Sigmoid colon (tissue), 7 donors: ENCODE measurements at places on chromosomes 7 and 10. TPM values are rescaled to one million over a fixed set of nuclear protein-coding genes. Genes with fewer than 3 reads are reported as not detected.
A peak's percentile ranks its signal among the peaks of the same experiment; 100 is the strongest.

MCM10 gene
- total RNA-seq = 0.36 TPM

VAX1 gene
- total RNA-seq = not detected

DNA sequence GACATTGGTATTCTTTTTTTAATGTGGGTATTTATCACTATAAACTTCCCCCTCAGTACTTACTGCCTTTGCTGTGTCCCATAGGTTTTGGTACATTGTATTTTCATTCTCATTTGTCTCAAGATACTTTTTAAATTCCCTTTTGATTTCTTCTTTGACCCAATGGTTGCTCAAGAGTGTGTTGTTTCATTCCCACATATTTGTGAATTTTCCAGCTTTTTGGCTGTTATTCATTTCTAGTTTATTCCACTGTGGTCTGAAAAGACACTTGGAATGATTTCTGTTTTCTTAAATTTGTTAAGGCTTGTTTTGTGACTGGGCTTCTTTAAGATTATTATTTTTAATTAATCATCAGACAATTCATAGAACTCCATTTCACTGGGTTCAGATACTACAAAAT lies 105.0 kb downstream of the EPC1 start:
- no peaks in the 10 kb centered on the region for H3K27me3 ChIP-seq
- no peaks in the 10 kb centered on the region for H3K4me1 ChIP-seq
- DNase-seq = no peak
- no peak overlapping the region for H3K4me3 ChIP-seq
- no peak overlapping the region for H3K27ac ChIP-seq

- no peaks in the 10 kb centered on the region for H3K4me1 ChIP-seq
- H3K36me3 ChIP-seq = no peaks in the 10 kb centered on the region
Measured at GRCh38 chr10:89750441-89750840, 49.1 kb downstream of the KIF20B start.

STEAP1B gene
- not detected for total RNA-seq

GRCh38 chr7:105448181-105448580 lies 59.5 kb upstream of the SRPK2 start:
- no peak overlapping the region for H3K4me3 ChIP-seq
- DNase-seq = no peak
- H3K27ac ChIP-seq = no peak overlapping the region
- no peaks in the 10 kb centered on the region for H3K4me1 ChIP-seq
- no peaks in the 10 kb centered on the region for H3K36me3 ChIP-seq
- no peaks in the 10 kb centered on the region for H3K27me3 ChIP-seq

DNA sequence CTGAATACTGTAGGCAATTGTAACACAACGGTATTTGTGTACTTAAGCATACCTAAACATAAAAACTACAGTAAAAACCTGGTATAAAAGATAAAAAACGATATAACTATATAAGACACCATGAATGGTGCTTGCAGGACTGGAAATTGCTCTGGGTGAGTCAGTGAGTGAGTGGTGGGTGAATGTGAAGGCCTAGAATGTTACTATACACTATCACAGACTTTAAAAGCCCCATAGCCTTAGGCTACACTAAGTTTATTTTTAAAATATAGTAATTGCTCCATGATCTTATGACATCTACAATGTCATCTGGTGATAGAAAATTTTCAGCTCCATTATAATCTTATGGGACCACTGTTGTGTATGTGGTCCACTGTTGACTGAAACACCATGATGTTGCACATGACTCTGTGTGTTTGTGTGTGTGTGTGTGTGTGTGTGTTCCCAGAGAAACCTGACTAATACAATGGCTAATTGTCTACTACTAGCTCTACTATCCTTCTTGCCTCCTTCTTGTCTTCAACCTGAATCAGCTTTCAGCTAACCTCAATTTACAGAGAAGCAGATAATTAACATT lies 27.6 kb upstream of the PRPF18 start:
- no peaks in the 10 kb centered on the region for H3K27me3 ChIP-seq
- no peaks in the 10 kb centered on the region for H3K4me1 ChIP-seq
- no peak for DNase-seq

DNA sequence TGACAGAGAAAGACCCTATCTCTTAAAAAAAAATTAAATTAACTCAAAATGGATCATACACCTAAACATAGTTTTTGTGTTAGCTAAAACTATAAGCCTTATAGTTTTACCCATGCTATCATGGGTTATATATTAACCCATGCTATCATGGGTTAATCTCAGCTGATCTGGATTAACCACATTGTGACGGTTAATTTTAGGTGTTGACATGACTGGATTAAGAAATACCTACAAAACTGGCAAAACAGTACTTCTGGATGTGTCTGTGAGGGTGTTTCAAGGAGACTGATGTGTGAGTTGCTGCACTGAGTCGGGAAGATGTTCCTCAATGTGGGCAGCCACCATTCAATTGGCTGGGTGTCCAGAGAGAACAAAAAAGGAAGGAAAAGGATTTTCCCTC lies 44.3 kb upstream of the FXYD4 start:
- no peaks in the 10 kb centered on the region for H3K36me3 ChIP-seq
- no peak overlapping the region for H3K27ac ChIP-seq
- H3K27me3 ChIP-seq = no peaks in the 10 kb centered on the region
- H3K4me1 ChIP-seq = peaks cover 14% of the 10 kb centered on the region
- H3K4me3 ChIP-seq = no peak overlapping the region
- DNase-seq = no peak

DNA sequence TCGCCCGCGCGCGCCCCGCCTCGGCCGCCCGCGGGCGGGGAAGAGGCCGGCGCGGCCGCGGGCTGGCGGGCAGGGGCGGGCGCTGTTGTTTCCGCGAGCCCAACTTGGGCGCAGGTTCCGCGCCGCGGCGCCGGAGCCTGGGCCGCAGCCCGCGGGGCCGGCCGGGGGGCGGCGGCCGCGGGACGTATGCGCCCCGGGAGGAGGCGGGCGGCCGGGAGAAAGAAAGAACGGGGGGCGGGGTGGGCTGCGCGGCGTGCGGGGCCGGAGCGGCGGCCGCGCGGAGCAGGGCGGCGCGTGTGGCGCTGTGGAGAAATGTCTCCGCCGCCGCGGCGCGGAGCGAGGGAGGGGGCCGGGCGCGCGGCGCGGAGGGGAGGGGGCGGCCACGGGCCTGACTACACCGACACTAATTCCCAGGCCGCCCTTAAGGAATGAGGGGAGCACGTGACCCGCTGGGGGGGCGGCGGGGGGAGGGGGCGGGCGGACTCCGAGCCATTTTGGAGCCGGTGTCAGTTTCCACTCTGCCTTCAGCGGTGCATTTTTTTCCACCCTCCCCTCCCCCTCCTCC lies at the start of gene BMI1:
Gene BMI1, plus strand, starts transcription at position 509 of the 565 bp plus-strand sequence. CDS start 5,351 bp downstream, outside the sequence.
- H3K36me3 ChIP-seq = no peaks in the 10 kb centered on the region
- no peaks in the 10 kb centered on the region for H3K4me1 ChIP-seq
- peak within 1 kb of the TSS; percentile 99 for H3K27ac ChIP-seq
- H3K4me3 ChIP-seq = peak within 1 kb of the TSS; percentile 72
- DNase-seq = peak; percentile 94

- no peaks in the 10 kb centered on the region for H3K27me3 ChIP-seq
- no peak for DNase-seq
- H3K36me3 ChIP-seq = no peaks in the 10 kb centered on the region
- peaks cover 21% of the 10 kb centered on the region for H3K4me1 ChIP-seq
- H3K4me3 ChIP-seq = no peak overlapping the region
Measured at GRCh38 chr10:27771231-27771630, 25.6 kb upstream of the MKX start.

- H3K27me3 ChIP-seq = no peaks in the 10 kb centered on the region
- H3K36me3 ChIP-seq = no peaks in the 10 kb centered on the region
- no peak for DNase-seq
- no peaks in the 10 kb centered on the region for H3K4me1 ChIP-seq
Measured at GRCh38 chr10:117762819-117763172, 220.2 kb downstream of the EMX2 start.

PTPN20 gene
- total RNA-seq = 1.8 TPM

DNA sequence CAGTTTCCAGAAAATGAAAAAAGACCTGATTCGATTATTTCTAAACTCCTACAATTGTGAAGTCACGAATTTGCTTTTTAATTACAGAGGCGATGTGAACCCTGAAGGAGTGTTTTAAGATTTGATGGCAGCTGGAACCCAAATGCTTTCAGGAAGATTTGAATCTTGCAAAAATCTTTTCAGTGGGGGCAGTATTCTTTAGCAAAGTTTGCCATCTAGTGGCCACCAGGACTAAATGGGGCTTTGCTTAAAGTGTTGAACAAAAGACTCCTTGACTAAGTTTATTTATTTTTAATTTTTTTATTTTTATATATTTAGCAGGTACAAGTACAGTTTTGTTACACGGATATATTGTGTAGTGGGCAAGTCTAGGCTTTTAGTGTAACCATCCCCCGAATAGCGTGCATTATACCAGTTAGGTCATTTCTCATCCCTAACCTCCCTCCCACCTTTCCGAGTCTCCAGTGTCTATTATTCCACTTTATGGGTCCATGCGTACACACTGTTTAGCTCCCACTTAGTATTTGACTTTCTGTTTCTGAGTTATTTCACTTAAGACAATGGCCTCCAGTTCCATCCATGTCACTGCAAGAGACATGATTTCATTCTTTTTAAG lies 98.8 kb downstream of the CACNB2 start:
- peaks cover 37% of the 10 kb centered on the region for H3K4me1 ChIP-seq
- no peak overlapping the region for H3K4me3 ChIP-seq
- H3K27me3 ChIP-seq = no peaks in the 10 kb centered on the region
- no peaks in the 10 kb centered on the region for H3K36me3 ChIP-seq

DNA sequence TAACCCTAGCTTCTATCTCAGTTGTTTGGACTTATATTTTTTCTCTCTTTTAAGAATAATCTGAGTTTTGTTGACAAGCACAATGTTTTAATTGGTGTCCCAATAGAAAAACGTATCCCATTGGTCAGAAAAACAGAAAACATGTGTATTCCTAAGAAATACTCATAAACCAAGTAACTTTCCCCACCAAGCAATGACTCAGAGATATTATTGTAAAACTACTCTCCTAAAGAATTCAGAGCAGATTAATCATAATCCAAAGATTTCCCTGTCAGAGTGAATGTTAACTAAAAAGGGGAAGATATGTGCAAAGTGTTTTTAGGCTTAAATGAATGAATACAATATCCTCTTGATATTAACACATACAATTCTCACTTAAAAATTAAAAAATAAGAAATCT lies 29.4 kb upstream of the MBL2 start:
- no peaks in the 10 kb centered on the region for H3K4me1 ChIP-seq
- no peak for DNase-seq
- no peaks in the 10 kb centered on the region for H3K27me3 ChIP-seq
- no peak overlapping the region for H3K4me3 ChIP-seq
- H3K27ac ChIP-seq = no peak overlapping the region

TIAL1 gene
- 68.3 TPM for total RNA-seq

GRCh38 chr7:139619367-139619657 lies 95.8 kb downstream of the CLEC2L start:
- H3K4me1 ChIP-seq = no peaks in the 10 kb centered on the region
- H3K36me3 ChIP-seq = peaks cover 55% of the 10 kb centered on the region

DNA sequence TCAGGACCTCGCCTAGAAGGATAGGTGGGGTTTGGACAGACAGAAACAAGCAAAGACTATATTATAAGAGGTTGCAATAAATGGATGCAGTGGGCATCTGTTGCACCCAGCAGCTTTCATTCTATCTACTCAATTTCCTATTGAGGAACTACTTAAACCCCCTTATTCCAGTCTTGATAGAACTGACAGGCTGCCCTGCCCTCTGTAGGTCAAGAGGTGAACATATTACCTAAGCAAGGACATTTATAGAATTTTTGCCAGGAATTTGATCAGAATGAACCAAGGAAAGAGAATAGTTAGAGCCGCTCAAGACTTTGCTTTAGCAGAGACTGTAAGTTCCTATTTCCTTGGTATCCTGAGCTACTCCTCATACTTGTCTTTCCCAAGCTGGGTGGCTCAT lies 9.5 kb downstream of the VTI1A start:
- no peaks in the 10 kb centered on the region for H3K27me3 ChIP-seq
- H3K4me1 ChIP-seq = no peaks in the 10 kb centered on the region
- H3K27ac ChIP-seq = no peak overlapping the region

- peaks cover 12% of the 10 kb centered on the region for H3K4me1 ChIP-seq
- H3K27me3 ChIP-seq = no peaks in the 10 kb centered on the region
- DNase-seq = peak; percentile 87
- H3K4me3 ChIP-seq = peak overlapping the region; percentile 0
- peak overlapping the region; percentile 58 for H3K27ac ChIP-seq
- H3K36me3 ChIP-seq = no peaks in the 10 kb centered on the region
Measured at GRCh38 chr7:70614237-70615045, 517.5 kb upstream of the GALNT17 start.

GRCh38 chr10:61164458-61165160 lies 220.6 kb upstream of the RHOBTB1 start:
- no peak overlapping the region for H3K27ac ChIP-seq
- H3K36me3 ChIP-seq = no peaks in the 10 kb centered on the region
- no peak for DNase-seq
- H3K27me3 ChIP-seq = no peaks in the 10 kb centered on the region
- H3K4me1 ChIP-seq = peaks cover 6% of the 10 kb centered on the region

GRCh38 chr7:82443547-82444219 lies at the start of gene CACNA2D1:
TSS of gene CACNA2D1 (minus strand) at chr7:82443777.
- H3K36me3 ChIP-seq = no peaks in the 10 kb centered on the region
- peak within 1 kb of the TSS; percentile 94 for H3K4me3 ChIP-seq
- H3K27me3 ChIP-seq = no peaks in the 10 kb centered on the region
- peak; percentile 96 for DNase-seq

GHRHR gene
- total RNA-seq = not detected

CHAT gene
- 0.41 TPM for total RNA-seq

GOLGA7B gene
- 0.71 TPM for total RNA-seq

DNA sequence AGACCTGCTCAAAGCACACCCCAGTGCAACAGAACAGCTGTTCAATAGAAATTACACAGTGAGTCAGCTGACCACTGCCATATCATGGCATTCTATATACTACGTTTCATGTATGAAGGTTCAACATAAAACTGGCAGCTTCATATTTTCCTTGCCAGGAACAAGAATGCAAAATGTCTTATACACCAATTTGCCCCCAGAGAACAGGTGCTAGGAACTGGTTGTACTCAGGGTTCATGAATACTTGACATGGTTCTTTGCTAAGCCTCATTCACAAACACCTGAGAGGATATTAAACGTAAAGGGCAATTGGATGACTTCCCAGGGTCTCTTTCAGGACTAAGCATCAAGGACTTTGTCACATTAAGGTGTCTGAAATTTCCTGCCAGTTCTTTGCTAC lies 6.9 kb downstream of the MYOF start:
- no peaks in the 10 kb centered on the region for H3K27me3 ChIP-seq
- no peaks in the 10 kb centered on the region for H3K36me3 ChIP-seq
- H3K27ac ChIP-seq = peak overlapping the region; percentile 57
- no peak overlapping the region for H3K4me3 ChIP-seq

- no peaks in the 10 kb centered on the region for H3K4me1 ChIP-seq
- H3K27me3 ChIP-seq = no peaks in the 10 kb centered on the region
- no peak overlapping the region for H3K27ac ChIP-seq
Measured at GRCh38 chr10:48811917-48812316, 127.2 kb downstream of the WDFY4 start.

MYH16 gene
- not detected for total RNA-seq

GRCh38 chr10:113819989-113820388 lies 33.9 kb downstream of the DCLRE1A start:
- H3K27me3 ChIP-seq = no peaks in the 10 kb centered on the region
- no peak overlapping the region for H3K27ac ChIP-seq
- H3K4me3 ChIP-seq = no peak overlapping the region
- no peaks in the 10 kb centered on the region for H3K4me1 ChIP-seq
